ENCODE measurements at places on chromosomes 12 and 14. TPM values are rescaled to one million over a fixed set of nuclear protein-coding genes. Genes with fewer than 3 reads are reported as not detected.

The SDS gene
- 1.1 TPM for total RNA-seq

The IL26 gene
- not detected for total RNA-seq

The NPAS3 gene
- 0.95 TPM for total RNA-seq

The SMCO3 gene
- total RNA-seq = 0.68 TPM

The IFI27 gene
- total RNA-seq = 340 TPM

The ARPC3 gene
- total RNA-seq = 276 TPM

The MYF5 gene
- total RNA-seq = not detected

The CCND2 gene
- total RNA-seq = 57.7 TPM

The RERG gene
- 9.0 TPM for total RNA-seq

The TAS2R7 gene
- total RNA-seq = not detected

The ACRBP gene
- 7.2 TPM for total RNA-seq

The SERPINA5 gene
- total RNA-seq = 0.56 TPM

The CMKLR1 gene
- total RNA-seq = 25.6 TPM

The HIF1A gene
- total RNA-seq = 68.6 TPM

The ARF6 gene
- 65.3 TPM for total RNA-seq

The LRRC10 gene
- not detected for total RNA-seq

The LALBA gene
- total RNA-seq = not detected

The RNF212B gene
- total RNA-seq = not detected

The SLC6A15 gene
- total RNA-seq = not detected

Data from lower lobe of right lung (tissue), 2 donors.